ENCODE measurements at places on chromosomes 5 and 9.

GRCh38 chr5:178240766-178241165, 8.2 kb upstream of the PHYKPL start:
- peak; percentile 71 for DNase-seq

DNA sequence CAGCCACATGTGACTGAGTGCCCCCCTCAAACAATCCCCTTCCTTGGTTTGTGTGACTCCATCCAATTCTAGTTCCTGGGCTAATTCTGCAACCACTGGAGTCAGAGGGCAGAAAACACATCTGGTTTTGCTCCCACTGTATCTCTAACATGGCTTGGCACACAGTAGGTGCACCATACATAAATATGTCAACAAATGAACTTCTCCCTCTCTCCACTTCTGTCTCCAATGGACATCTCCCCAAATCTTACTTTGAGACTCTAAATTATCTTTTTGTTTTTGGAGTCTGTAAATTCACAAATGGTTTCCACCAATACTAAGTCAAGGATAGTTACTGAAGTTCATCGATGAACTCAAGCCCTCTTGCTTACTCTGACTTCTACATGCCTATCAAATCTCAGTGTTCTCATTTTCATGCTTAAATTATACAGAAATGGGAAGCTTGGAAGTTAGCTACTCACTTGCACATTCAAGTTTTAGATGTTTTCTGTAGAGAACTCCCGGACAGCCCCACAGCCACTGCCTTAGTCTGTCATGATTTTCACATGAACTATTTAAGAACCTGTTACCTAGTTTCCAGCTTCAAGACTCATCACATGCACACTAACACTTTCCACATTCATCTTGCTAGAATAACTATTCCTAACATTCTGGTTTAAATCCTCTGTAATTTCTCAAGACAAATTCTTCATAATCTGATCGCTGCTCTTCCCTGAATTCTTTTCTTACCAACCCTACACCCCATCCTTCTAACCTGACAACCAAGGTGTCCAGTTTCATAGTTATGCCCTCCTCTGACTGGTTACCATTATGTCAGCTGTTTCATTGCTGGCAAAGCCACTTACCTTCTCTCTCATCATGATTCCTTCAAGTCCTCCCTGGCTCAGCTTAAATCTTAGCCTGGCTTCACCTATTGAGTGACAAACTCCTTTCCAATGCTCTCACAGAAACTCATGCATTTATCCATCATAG, 6.0 kb downstream of the RPL37 start:
- no peak for DNase-seq

DNA sequence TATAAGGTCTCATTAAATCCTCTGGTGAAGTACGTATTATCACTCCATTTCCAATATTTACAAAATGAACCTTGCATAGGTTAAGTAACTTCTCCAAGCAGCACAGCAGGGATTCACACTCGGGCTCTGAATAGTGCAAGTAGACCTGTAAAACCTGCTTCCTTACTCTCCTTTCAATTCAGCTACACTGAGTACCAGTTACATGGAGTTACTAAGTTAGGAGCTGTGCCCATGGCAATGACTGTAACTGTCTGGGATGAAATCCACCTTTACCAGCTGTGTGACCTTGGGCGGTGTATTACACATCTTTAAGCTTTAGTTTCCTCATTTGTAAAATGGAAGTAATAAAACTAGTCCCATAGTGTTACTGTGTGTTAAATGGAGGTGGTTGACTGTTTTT, 15.9 kb upstream of the MOB3B start:
- no peak for DNase-seq

DNA sequence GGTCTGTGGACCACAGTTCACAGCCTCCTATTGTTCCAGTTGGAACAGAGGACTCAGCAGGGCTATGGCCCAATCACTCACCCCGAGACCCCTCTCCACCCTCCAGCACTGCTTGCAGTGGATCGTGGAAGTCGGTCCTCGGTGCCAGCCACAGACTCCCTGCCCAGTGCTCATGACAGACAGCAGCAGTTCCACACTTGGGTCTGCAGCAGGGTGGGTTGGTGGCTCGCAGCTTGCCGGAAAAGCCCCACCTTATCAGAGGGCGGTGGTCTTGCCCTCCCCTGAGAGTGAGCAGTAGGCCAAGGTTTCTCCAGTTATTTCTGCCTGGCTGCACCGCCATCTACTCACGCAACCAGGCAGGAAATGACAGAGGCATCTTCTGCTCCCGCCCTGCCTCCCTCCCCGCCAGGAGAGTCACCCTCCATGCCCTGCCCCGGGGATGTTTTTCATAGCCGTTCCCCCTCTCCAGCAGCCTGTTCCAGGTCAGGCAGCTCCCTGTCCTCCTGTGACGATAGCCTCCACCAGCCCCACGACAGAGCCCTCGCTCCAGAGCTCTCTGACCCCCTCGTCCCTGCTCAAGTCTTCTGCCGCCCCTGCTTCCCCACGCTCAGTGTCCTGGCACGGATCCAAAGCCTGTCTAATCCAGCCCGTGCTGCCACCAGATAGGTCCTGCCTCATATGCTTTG, 34.5 kb downstream of the UNC5A start:
- no peak for DNase-seq

DNA sequence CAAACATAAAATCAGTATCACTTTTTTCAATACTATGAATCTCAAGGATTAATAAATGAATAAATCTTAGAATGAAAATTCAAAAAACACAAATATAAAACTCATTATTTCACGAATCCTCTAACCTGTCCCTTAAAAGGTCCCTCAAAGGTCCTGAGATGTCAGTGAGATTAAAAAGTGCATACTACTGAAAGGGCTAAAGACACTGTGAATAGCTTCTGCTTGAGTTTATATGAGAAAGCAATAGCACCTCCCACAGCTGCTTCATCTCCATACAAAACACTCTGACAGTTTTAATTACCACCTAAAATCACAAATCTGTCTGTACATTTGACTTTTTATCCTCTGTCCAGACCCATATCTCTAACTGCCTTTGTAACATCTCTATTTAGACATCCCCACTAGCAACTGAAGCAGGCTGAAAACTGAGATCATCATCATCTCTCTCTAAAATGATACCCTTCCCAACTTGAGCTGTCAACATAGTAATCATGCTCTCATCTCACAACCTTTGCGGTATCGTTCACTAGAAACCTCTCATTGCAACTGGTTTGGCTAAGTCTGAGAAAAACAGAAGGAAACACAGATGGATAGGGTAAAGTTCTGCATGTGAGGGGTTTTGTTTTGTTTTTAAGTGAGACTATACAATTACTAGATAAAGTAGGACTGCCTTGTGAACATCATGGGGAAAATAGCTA, 56.3 kb downstream of the TBCA start:
- DNase-seq = no peak

GRCh38 chr5:109690975-109691574, 1.3 kb downstream of the MAN2A1 start:
- peak; percentile 30 for DNase-seq

- no peak for DNase-seq
Measured at GRCh38 chr5:95531491-95531890, 23.3 kb downstream of the SKIC3 start.

- peak; percentile 36 for DNase-seq
Measured at GRCh38 chr9:98192503-98193335, at the start of gene CORO2A. Gene CORO2A, minus strand, starts transcription at chr9:98192637. Its CDS starts 34,977 bp downstream, at chr9:98157660.

DNA sequence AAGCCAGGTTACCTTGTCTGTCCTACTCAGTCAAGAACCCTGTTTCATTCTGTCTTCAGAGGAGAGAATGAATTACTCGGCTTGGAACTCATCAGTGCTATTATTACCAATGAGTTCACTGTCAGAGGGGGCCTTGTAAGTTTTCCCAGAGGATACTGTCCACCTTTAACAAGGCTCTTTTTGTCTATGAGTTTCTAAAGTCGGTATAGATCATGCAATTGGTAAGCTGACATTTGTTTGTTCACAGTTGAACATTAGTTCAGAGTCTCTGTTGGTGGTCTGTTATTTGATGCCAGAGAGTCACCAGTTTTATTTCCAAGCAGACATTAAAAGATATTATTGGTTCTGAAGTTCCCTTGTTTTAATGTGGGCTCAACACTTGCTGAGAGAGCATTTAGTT, 58.1 kb upstream of the DHFR start:
- no peak for DNase-seq

GRCh38 chr9:133621725-133622267, 12.6 kb upstream of the FAM163B start:
- DNase-seq = no peak

DNA sequence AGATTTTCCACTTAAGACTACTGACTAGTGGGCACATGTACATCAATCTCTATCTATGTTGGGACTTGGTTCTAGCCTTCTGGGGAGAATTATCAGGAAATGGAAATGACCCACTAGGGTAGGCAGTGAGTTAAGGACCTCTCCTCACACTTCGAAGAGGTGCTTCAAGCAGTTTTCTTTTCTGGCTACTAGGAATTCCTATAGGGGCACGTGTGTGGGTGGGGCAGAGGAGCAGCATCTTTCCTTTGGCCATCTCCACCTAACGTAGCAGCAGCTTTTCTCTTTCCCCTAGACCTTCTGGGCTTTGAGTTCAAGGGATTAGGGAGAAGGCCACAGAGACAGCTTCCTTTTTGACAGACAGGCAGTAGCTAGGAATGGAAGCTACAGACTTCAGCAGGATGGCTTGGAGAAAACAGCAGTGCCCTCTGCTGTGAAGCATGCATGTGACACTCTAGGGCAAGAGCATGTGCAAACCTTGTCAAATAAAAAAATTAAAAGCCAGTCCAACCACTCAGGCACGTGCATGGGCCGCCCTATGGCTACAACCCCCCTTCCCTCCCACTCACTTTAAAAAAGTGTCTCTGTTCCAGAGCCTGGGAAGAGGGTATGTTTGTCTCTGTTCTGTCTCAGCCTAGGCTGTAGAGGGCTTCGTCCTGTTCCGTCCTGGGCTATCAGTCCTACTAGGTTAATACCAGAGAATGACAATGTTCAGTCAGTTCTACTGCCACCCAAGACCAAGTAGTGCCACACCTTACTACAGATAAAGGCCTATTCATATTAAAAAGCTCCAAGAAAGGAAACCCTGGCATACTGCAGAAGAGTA, 8.7 kb upstream of the GFRA3 start:
- DNase-seq = peak; percentile 1

- DNase-seq = no peak
Measured at GRCh38 chr5:177388521-177389052, 4.4 kb downstream of the SLC34A1 start.

DNA sequence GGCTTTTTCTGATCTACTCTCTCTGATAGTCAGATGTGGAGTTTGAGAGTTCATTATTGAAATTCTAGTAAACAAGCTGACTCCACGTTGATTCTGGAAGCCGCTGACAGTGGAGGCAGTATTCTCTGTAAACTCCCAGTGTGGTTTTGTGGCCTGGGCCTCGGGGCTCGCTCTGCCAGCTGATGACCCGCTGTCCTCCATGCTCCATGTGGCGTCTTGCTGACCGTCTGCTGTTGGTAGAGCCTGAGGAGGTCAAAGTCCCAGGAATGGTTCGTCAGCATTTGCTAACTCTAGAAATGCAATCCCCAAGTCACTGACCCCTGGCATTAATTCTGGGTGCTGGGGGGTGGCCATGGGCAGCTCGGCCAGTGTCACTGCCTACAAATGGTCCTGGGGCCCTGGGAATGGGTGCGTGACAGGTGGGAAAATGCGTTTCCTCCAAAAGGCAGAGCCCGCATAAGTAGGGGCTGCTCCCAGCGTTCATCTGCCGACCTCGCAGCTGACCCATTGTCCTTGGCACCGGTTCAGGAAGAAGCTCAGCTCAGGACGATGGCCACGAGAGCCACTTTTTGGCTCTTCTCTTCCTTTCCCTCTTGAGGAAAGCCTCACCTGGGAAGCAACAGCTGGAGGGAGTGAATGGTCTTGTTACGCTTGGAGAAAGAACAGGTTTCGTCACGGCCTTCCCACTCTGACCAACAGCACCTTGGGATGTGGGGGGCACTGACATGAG, 55.1 kb downstream of the MRPL36 start:
- no peak for DNase-seq

- no peak for DNase-seq
Measured at GRCh38 chr5:10551782-10552138, 12.1 kb upstream of the ANKRD33B start.

GRCh38 chr9:133713150-133713959, 24.8 kb downstream of the SARDH start:
- no peak for DNase-seq

GRCh38 chr9:89812556-89813181, 207.9 kb downstream of the GADD45G start:
- DNase-seq = no peak

GRCh38 chr5:154999865-155000264, 13.7 kb upstream of the KIF4B start:
- no peak for DNase-seq

GRCh38 chr5:72434056-72434780, 73.0 kb downstream of the ZNF366 start:
- no peak for DNase-seq

- no peak for DNase-seq
Measured at GRCh38 chr9:98303633-98304125, 48.2 kb upstream of the TBC1D2 start.

GRCh38 chr9:120944948-120945347, 18.4 kb upstream of the TRAF1 start:
- DNase-seq = no peak

DNA sequence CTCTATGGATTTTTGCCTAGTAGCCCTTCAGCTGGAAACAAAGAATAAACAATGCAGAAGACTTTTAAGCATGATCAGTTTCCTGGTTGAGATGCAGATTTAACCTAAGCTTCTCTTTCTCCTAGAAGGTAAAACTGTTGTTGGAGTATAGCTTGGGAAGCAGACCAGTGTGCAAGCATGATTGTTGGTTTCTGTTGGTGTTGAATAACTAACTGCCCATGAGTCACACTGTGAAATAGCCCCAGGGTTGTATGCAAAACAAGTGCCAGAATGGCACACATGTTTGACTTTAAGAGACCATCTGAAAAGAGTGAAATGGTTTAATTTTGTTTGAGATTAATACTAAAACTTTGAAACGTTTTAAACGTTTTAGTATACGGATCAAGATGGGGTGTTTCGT, 227.1 kb downstream of the ARHGEF28 start:
- no peak for DNase-seq

DNA sequence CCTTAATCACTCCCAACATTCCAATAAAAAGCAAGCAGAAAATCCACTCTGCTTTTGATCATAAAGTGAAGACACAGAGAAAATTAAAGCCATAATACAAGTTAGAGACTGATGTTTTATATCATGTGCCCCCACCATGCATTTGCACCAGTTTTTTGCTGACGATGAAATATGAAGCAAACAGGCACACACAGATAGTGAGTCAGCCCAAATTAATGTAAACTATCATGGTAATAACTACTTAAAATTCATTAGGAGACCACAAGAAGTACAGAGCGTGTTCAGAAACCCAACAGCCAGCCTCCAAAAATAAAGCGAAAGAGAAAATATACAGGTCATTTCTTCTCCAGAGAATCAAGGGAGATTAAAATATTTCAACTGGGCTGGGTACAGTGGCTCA, 46.4 kb upstream of the KDM4C start:
- DNase-seq = no peak

GRCh38 chr5:72507231-72507906, at the start of gene ZNF366:
Gene ZNF366, minus strand, starts transcription at chr5:72507410. Its CDS starts 45,914 bp downstream, at chr5:72461496.
- DNase-seq = no peak

Data from GF-D8 (cell line).